ENCODE measurements at places on chromosomes 3 and 15.

GRCh38 chr15:84023636-84024035 is 211.9 kb upstream of the GOLGA6L4 start:
- DNase-seq, result peak; percentile 29

GRCh38 chr3:141835557-141836229 is 40.8 kb upstream of the ATP1B3 start:
- DNase-seq, result peak; percentile 19

GRCh38 chr3:144128108-144128892 is 156.7 kb downstream of the DIPK2A start:
- no peak for DNase-seq

DNA sequence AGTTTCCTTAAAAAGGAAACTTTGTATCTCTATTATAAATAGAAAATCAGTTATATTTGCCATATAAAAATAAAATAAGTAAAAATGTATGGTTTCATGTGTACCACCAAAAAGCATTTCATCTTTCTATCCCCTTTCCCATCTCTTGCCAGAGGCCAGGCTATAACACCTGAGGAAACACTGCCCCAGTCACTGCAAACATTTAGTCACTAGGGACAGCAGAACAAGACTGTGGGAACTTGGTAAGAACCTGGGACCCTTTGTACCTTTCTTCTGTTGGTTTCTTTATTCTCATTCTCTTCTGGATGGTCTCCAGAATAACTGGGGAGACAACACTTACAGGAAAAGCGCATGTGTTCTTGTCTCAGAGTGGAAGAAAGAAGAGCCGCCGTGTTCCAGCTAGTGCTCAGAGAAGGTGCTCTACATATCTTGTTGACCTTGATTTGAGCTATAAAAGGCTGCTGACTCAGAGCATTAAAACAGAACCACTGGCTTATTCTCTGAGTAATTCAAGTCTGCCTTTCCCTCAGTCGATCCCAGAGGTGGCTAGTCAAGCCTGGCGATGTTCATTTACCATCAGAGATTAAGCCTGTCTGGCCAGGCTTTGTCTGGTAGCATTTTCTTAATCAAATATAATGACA is 361.6 kb downstream of the RBMS3 start:
- peak; percentile 31 for DNase-seq

All from A549 (cell line).